ENCODE measurements at places on chromosomes 3 and 15.

GRCh38 chr15:68143785-68144184 is 61.3 kb downstream of the CALML4 start:
- DNase-seq, result no peak

- DNase-seq, result no peak
These were observed 21.5 kb downstream of the CFAP161 start for GRCh38 chr15:81155375-81156218.

DNA sequence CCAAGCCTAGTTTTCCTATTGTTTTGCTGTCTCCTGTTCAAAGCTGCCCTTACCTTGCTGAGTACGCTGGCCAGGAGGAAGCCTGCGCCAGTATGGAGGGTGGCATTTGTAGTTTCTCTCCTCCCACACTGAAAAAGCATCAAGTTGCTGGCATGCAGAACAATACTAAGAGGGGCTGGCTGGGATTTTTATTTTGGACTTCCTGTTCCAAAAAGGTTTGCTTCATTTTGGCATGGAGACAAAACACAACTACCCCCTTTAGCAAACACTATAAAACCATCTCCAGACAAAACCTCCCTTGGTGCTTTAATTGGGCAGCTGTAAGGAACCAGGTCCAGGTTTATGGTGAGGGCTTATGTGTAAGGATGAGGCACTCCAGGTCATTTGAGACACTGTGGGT is 457.6 kb downstream of the PDCD6IP start:
- DNase-seq, result no peak

GRCh38 chr3:4741106-4741403 is 238.2 kb upstream of the BHLHE40 start:
- no peak for DNase-seq

DNA sequence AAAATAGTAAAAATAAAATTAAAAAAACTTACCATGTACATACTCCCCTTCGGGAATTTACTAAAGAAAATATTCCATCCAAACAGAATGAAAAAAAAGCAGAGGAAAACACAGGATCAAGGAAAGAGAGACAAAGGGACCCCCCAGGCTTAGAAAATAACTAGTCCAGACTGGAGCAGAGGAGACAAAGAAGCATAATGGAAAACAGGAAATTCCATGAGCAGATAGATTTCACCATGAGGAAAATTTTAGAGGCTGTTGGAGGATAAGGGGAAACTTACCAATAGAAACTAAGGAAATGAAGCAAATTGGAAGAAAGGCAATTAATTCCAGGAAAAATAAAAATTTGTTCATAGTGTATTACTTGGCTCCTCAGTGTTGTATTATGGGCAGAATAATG is 36.7 kb downstream of the SLC27A2 start:
- DNase-seq, result no peak

DNA sequence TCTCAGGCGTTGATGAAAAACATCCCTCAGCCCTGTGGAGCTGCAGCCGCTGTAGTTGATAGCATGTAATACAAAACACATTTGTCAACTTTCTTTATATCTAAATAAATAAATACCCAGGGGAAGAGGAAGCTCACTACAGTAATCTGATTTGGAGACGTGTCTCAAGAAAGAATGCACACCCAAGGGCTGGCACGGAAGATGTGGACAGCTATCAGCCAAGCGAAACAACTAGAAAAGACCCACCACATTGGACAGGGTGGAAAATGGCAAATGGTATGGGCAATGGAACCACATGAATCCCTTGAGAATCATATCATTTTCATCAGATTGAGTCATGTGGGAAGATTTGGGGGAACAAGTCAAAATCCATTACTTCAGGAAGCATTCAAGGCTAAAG is 43.1 kb upstream of the ALDH1A3 start:
- DNase-seq, result no peak

GRCh38 chr15:100771746-100772145 is 107.9 kb upstream of the ALDH1A3 start:
- DNase-seq, result no peak

GRCh38 chr3:183265157-183265642 is 12.1 kb downstream of the B3GNT5 start:
- no peak for DNase-seq

- DNase-seq, result no peak
These were observed 26.0 kb downstream of the TMEM158 start for GRCh38 chr3:45199837-45200648.

GRCh38 chr3:87209111-87209510 is 18.0 kb upstream of the CHMP2B start:
- DNase-seq, result no peak

DNA sequence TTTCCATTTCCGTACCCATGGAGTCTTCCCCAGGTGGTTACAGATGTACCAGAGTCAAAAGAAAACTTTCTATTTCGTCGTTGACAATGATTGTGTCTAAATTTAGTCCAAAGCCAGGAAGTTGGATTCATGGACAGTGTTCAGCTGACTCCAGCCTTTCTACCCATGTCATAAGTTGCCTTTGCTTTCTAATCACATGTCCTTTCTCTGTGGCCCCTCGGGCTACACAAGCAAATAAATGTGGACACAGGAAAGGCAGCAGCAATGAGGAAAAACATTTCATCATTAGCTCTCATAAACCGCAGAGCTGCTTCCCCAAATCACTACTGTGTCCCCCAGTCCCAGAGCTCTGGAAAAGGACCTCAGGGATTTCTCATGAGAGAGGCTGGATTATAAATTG is 82.0 kb downstream of the USF3 start:
- no peak for DNase-seq

DNA sequence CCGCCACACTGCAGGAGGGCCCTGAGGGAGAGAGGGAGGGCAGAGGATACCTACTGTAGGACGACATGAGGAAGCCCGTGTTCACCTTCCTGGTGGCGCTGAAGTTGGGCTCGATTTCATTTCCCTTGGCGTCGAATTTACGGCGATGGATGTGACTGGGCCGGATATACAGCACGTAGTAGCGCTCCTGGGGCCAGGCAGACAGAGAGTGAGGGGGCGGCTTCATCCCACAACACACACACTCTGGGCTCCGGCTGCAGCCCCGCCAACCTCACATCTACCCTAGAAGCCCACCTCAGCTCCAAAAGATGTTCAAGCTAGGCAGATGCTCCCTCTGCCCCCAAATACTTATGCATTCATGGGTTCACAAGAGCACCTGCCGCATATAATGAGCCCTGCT is 4.5 kb downstream of the ARPIN start:
- no peak for DNase-seq

DNA sequence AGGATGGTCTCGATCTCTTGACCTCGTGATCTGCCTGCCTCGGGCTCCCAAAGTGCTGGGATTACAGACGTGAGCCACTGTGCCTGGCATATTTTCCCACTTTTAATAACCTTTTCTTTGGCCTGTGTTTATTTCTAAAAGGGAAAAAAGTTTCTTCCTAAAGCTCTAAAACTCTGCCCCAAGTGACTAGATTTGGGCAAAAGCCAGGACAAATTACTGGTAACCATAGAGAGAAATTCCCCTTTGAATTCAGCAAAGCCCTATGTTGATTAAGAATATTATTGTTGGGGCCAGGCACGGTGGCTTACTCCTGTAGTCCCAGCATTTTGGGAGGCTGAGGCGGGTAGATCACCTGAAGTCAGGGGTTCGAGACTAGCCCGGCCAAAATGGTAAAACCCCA is 11.5 kb upstream of the TRPM7 start:
- DNase-seq, result no peak

DNA sequence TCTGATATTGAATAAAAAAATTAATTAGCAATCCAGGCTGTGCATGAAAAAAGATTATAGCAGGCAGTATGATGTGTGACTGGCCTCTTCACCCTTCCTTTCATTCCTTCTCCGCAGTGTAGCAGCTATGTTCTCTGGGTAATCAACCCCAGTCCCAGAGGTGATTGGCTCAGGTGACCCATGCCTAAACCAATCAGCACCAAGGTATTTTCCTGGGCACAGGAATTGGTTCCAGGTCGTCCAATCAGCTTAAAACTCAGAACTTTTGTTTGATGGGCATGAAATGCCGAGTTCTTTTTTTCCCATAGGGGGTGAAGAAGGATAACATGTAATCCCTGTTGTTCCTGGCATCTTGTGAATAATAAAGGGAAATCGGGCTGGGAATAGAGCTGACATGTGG is 5.8 kb upstream of the BNC1 start:
- no peak for DNase-seq

DNA sequence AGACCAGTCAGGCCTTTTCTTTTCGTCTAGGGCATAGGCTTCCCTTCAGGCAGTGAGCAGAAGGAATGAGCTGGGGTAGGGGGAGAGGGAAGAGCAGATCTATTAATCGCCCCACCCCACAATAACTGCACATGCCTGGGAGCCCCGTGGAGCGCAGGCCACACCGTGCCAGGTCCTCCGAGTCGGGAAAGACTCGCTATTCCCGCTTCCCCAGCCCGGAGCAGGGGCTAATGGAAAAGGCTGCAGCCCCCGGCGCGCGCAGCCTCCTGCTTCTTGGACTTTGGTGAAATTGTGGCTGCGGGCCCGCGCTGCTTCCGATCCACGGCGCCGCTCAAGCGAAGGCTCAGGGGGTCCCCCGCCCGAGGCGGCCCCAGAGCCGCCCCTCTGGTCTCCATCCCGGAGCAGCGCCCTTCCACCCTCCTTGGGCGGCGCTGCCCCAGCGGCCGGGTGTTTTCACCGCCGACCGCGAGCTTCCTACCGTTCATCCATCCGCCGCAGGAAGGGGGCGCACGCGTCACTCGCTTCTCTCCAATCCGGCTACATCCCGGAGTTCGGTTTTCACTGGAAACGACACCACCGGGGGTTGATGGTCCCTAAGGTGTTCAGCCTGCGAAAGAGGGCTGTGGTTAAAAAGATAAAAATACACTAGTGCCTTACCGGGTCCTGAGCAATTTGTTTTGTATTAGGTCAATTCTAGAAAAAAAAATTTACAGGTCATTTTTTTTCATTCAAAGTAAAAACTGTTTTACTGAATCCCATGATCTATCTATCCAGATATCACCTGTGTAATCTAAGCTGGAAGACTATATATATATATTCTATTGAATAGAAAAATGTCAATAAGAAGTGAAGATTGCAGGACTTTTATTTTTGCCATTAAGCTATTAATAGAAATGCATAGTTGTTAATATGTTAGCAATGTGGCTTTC is 4.4 kb upstream of the SYNM start:
- no peak for DNase-seq

- DNase-seq, result no peak
These were observed 73.2 kb downstream of the SUCNR1 start for GRCh38 chr3:151946606-151947005.

GRCh38 chr15:69973880-69974279 is 123.8 kb downstream of the TLE3 start:
- no peak for DNase-seq

DNA sequence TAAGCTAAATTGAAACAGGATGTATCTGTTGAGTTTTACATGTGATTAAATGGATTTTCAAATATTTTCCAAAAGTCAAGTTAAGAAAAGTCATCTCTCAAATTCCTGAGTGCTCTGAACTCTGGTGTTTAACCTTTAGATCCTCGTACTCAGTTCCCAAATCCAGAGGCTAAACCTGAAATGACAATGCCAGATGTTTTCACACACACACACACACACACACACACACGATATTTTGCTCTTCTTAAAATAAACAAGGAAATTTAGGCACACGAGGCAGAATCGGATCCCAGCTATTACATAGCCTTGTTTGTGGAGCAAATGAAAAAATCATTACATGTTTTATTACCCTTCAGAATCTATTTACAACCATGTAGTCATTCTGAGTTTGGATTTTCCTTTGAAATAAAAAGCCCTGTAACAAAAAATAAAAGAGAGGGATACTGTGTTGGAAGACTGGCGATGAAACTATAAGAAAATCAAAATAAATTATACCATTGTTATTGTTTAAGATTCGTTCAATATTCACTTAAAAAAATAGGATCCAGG is 20.6 kb upstream of the UBE2E1 start:
- DNase-seq, result no peak

DNA sequence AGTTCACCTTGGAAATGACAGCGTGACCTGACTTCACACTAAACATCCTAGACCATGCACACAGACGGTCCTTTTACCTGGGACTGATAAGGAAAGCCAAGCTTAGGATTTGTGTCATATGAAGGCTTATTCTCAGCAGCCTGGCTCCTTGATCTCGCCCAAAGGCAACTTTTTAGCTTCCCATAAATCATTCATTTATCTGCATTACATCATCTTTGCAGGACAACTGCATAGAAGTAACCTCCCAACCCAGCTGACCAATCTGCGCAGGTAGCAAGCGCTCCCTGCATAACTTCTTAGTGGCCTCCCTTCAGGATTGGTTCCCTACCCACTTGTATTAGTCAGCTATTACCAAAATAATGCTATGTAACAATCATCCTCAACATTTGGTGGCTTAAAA is 389.9 kb upstream of the PROK2 start:
- DNase-seq, result no peak

DNA sequence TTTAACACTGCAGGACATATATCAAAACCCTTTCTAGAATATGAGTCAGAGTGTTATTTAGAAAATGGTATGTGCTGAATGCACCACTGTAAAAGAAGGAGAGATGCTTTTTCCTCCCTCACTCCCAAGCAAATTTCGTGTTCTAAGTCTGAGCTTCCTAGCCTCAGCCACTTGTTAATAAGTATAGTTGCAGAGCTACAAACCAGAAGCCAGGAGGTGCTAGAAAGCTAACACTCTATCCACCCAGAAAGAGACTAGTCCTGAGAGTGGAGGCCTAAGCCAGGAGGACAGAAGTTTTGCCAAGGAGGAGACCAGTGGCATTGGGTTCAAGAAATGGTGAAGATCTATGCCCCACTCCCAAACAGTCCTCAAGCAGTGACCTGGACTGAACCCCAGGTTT is 40.5 kb upstream of the GYG1 start:
- DNase-seq, result no peak

GRCh38 chr3:195025056-195025883 is 245.7 kb downstream of the XXYLT1 start:
- no peak for DNase-seq

- no peak for DNase-seq
These were observed 16.3 kb upstream of the TRAT1 start for GRCh38 chr3:108806316-108806715.

DNA sequence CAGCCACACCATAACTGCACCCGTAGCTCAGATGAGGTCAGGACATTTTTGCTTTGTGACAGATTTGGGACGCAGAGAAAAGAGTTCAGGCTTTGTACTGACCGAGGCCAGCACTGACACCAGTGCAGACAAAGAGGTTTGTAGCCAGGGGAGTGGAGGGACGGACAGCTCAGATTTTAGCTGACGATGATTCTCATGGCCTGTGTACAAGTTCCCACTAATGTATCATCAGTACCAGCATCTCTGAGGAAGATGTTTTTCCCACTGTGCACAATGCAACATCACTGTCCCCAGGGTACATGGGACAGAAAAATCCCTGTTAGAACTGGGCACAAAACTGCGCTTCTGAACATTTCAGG is 112.7 kb downstream of the SLCO3A1 start:
- no peak for DNase-seq

DNA sequence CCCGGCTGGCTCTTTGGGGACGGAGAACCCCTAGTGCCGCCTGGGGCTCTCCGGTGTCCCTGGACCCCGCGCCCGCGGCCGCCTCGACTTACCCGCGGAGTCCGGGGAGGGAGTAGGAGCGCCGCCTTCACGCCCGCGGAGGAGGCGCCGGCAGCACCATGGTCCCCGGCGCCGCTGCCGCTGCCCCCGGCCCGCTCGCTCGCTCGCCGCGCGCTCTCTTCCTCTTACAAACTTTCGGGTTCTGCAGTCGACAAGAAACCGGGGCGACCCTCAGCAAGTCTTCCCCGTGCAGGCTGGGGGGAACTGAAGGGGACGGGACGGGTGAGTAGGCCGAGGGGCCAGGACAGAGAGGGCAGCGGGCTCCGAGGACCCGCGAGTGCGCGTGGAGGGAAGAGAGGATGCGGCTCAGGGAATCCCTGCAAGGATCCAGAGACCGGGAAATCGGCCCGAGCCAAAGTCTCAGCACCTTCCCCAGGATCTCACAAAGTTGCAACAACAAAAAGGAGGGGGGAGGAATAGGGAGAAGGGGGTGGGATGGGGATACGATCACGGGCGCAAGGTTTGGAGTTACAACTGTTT is 2.0 kb downstream of the FOXP1 start:
- no peak for DNase-seq
